CD4-positive, alpha-beta T cell treated with Interleukin-4 for 4 hours (primary cell): ENCODE measurements at places on chromosomes 3 and 15.
A peak's percentile ranks its signal among the peaks of the same experiment; 100 is the strongest.

- DNase-seq, result peak; percentile 11
Observed at GRCh38 chr3:28476194-28476593, 127.6 kb upstream of the AZI2 start.

GRCh38 chr3:66809595-66809958 is 188.5 kb upstream of the KBTBD8 start:
- DNase-seq, result no peak

- no peak for DNase-seq
Observed at GRCh38 chr15:92805080-92805690, 94.9 kb upstream of the CHD2 start.

DNA sequence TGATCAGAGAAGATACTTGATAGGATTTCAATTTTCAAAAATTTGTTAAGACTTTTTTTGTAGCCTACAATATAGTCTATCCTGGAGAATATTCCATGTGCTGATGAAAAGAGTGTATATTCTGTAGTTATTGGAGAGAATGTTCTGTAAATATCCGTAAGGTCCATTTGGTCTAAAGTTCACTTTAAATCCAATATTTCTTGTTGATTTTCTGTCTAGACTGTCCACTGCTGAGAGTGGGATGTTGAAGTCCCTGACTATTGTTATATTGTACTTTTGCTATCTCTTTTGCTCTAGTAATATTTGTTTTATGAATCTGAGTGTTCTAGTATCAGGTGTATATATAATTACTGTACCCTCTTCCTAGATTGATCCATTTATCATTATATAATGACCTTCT is 406.2 kb upstream of the CNTN4 start:
- no peak for DNase-seq

DNA sequence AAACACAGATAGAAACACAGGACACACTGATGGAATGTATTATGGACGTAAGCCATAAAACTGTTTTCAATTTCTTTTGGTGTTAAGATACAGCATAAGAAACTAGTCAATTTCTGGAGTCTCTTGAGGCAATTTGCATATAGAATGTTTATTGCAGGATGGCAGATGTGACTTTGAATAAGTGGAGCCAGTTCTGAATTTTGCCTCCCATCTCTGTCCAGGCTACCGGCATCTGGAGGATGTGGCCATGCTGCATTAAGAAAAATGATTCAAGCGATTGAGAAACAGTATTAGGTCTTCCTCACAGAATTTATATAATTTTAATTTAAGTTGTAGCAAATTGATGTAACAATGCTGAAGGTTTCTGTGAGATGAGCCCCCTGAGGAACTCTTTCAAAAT is 81.5 kb downstream of the CHST2 start:
- no peak for DNase-seq

GRCh38 chr15:41853831-41854230 is 15.2 kb downstream of the PLA2G4B start:
- no peak for DNase-seq

DNA sequence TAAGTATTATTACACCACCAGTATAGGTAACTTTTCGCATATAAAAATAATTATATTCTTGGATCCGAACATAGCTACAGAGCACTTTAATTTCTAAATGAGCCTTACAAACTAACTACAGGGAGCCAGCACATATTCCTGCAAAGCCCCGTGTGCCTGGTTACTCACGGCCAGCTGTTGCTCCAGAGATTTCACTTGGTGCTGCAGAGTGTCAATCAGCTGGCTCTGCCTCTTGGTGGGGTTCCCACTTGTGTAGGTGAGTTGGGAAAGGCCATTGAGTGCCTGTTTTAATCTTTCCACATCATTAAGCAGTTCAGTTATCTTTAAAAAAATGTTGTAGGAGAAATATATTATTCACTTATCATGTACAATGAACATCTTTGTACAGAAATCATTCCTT is 98.9 kb downstream of the UACA start:
- no peak for DNase-seq

DNA sequence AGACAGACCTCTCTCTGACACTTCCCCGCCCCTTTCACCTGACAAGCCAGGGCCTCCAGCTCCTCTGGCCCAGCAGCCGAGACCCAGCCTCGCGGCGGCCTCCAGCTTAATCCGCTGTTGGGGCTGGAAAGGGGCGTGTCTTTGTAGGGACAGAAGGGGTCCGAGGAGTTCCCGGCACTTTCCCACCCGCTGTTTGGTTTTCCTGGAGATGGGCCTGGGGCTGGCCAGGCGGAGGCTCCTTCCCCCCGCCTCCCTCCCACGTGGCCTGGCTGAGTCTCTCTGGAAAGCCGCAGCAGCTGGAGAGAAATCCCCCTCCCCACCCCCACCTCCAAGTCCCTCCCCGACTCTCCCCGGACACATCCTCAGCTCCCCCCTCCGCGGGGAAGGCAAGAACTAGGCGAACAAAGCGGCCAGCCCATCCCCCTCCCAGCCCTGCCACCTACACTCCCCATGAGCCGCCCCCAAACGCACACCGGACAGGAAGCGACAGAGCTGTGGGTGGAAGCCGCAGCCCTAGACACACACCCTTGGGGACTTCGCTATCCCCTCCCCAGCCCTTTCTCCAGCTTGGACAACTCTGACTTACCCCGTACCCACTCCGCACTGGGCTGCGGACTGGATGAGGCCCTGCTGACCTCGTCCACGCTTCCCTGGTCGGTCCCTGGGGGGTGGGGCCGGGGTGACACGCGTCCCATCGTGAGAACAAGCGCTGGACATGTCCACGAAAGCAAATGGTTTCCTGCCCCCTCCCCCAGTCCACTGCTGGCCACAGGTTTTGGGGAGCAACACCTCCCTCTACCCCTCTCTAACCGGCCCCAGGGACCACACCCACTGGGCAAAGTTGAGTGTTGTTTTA is 1.2 kb downstream of the IGDCC4 start:
- DNase-seq, result no peak

GRCh38 chr15:96687388-96688107 is 357.0 kb downstream of the NR2F2 start:
- DNase-seq, result no peak

GRCh38 chr3:30672287-30672735 is 65.9 kb downstream of the TGFBR2 start:
- DNase-seq, result no peak

- no peak for DNase-seq
Observed at GRCh38 chr3:29531644-29532043, 250.8 kb downstream of the RBMS3 start.

DNA sequence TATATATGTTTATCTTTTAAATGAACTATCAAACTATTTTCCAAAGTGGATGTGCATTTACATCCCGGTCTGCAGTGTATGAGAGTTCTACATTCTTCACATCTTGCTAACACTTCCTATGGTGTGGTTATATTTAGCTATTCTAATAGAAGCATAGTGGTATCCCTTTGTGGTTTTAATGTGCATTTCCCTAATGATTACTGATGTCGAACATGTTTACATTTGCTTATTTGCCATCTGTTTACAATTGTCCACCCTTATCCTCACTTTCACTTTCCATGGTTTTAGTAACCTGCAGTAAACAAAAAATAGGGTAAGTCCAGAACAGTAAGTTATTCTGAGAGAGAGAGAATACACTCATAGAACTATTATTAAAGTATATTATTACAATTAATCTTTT is 360.5 kb upstream of the NAALADL2 start:
- no peak for DNase-seq

DNA sequence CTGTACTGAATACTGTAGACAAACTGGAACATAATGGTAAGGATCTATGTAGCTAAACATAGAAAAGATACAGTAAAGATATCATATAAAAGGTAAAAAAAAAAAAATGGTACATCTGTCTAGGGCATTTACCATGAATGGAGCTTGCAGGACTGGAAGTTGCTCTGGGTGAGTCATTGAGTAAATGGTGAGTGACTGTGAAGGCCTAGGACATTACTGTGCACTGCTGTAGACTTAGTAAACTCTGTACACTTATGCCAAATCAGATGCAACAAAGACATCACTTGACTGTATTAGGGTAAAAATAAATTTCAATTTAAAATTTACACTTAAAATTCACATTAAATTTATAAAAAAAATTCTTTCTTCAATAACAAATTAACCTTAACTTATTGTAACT is 281.3 kb upstream of the LMCD1 start:
- no peak for DNase-seq
